Sciatic nerve (tissue), 2 donors: ENCODE measurements at places on chromosomes 7 and 10.

GRCh38 chr7:37970211-37970610, 49.8 kb downstream of the EPDR1 start:
- no peak for DNase-seq

DNA sequence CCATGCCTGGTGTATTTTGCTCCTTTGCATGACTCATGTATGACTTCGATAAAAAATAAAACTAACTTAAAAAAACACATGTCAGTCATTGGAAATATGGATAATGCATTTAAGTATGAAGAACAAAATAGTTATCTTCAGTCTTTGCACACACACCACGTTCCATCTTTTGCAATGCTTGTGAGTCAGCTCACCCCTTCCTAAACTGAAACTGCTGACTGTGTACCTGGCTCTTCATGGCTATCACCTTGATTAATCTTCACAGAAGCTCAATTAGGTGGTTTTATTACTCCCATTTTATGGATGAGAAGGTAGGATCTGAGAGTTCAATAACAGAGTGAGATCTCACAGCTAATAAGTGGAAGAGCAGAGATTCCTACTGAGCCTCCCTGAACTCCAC, 79.5 kb downstream of the CARD11 start:
- no peak for DNase-seq

DNA sequence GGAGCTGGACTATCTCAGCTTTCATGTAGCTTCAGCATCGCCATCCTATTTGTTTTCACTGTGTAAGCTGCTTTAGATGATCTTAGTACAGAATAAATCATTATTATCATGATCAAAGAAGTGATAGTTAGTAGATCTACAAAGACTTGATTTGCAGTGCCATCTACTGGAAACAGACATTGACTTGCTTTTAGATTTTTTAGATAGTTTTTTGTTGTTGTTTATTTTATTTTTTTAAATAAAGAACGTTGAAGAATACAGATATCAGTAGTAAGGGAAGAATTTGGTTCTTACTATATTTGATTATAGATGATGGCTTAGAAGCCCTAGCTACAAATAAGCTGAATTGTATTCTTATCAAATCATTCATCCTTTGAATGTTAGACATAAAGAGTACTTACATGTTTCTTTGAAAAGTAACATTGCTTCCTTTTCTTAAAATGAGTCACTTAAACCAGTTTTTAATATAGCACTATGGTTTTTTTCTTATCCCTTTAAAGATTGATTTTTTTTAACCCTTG, 6.3 kb upstream of the SFMBT2 start:
- DNase-seq = no peak

- no peak for DNase-seq
These were observed 43.9 kb upstream of the GSAP start for GRCh38 chr7:77460057-77460486.

DNA sequence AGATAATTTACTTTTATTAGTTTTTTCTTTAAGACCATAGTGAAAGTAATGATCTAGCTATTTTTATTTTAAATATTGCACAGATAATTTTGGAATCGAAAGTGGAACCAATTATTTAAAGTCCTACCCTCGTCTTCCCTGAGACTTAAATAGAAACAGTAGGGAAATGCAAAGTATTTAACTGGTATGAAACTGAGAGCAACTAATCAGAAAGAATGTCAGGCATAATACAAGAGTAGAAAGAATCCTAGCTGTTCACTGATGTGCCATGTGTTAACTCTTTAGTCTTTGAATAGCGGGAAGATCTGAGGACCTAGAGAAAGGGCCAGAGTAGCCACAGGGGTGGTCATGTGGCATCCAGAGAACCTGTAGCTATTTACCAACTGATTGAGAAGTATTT, 630.0 kb downstream of the NRG3 start:
- no peak for DNase-seq

DNA sequence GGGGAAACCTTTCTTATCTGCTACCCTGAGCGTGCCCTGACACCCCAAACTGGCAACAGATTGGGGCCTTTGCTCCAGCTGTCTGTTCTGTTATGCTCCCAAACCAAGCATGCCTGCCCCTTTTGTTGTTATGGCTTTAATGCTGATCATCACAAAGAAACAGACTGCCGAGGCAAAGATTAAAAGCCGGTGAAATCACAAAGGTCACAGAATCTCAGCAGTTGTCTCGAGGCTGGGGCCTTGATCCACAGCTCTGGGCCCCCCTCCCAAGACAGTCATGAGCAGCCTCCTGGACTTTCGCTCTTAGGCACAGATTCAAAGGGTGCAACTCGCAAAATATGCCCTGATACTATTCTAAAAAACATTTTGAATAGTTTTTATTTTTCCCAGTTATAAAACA, 65.6 kb downstream of the STRA8 start:
- DNase-seq = no peak

DNA sequence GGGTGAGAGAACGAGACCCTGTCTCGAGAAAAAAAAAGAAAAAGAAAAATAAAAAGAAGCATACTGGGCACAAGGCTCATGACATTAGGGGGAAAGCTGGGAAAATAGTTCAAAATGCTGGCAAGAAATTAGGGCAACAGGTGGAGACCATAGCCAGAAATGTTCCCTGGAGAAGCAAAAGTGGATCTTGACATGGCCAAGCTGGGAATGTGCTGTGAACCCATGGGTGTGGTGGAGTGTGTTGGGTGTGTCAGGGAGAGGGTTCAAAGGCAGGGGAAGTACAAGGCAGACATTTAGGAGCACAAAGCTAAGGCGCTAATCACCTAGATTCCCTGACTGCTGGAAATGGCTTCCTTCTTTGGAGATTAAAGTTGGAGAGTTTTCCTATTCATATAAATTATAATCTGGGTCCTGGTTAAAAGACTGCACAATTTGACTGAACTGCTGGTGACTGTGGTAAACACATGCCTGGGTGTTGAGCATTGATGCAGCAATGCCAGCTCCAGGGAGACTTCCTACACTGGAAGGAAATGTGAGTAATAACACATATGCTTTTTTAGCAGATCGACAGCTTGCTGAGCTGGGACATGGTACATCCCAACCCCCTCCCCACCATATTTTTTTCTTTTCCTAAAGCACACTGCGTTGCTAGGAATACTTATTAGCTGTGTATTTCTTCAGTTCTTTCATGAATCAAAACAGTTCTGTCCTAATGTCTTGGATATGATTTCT, 70.1 kb upstream of the ARHGAP21 start:
- no peak for DNase-seq

GRCh38 chr10:93075369-93076221, 1.9 kb downstream of the CYP26A1 start:
- DNase-seq = no peak

- DNase-seq = no peak
These were observed 59.4 kb upstream of the ASAH2 start for GRCh38 chr10:50310560-50311174.

- no peak for DNase-seq
These were observed 266.5 kb upstream of the HGF start for GRCh38 chr7:82036146-82036886.

DNA sequence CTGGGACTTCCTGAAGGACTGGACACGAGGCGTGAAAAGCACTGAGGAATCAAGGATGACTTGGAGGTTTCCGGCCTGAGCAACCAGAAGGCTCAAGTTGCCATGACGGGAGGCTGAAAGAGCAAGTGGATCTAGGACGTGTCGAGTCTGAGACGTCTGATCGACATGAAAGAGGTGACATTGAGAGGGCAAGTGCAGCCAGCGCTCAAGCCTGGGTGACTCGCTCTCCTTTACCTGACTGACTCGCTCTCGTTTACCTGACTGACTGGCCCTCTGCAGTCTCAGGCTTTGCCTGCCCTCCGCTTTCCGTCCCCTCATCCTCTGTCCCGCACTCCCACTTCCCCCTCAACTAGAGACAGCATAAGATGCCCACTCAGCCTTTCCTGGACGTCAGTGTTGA, 202.6 kb upstream of the FRMD4A start:
- DNase-seq = no peak

GRCh38 chr7:47458486-47458885, 123.4 kb downstream of the TNS3 start:
- DNase-seq = no peak

DNA sequence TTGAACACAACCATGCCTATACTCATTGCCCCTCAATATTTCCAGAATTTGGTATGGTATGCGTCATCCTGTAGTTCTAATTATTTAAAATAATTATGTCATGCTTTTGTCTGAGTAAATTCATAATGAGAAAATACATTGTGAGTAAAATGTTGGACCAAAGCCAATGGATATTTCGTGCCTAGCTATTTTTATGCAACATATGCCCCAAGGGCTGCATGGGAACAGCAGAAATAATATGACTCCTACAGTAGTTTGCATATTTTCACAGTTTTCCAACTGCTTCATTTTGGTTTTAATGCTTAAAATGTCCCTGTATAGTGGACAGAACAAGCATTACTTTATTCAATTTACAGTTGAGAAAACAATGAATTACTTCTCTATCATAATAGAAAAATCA, 1115.6 kb upstream of the GHITM start:
- DNase-seq = no peak

DNA sequence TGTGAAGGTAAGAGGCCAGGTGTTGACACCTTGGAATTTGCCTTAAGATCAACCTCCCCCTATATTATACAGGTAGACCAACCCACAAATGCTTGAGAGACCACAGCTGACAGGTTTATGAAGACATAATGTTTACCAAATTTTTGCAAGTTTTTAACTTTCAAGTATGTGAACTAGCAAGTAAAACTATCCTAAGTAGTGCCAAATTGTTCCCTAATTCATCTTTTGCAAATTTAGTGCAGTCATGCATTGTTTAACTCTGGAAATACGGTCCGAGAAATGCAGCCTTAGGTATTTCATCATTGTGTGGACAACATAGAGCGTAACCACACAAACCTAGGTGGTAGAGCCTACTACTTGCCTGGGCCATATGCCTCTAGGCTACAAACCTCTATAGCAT, 10.7 kb downstream of the UPP1 start:
- no peak for DNase-seq

GRCh38 chr7:139901056-139901795, 72.2 kb downstream of the TBXAS1 start:
- DNase-seq = no peak

GRCh38 chr10:71391701-71392100, 5.0 kb upstream of the CDH23 start:
- peak; percentile 17 for DNase-seq

- no peak for DNase-seq
These were observed 225.1 kb downstream of the DNAJB6 start for GRCh38 chr7:157561816-157562410.

DNA sequence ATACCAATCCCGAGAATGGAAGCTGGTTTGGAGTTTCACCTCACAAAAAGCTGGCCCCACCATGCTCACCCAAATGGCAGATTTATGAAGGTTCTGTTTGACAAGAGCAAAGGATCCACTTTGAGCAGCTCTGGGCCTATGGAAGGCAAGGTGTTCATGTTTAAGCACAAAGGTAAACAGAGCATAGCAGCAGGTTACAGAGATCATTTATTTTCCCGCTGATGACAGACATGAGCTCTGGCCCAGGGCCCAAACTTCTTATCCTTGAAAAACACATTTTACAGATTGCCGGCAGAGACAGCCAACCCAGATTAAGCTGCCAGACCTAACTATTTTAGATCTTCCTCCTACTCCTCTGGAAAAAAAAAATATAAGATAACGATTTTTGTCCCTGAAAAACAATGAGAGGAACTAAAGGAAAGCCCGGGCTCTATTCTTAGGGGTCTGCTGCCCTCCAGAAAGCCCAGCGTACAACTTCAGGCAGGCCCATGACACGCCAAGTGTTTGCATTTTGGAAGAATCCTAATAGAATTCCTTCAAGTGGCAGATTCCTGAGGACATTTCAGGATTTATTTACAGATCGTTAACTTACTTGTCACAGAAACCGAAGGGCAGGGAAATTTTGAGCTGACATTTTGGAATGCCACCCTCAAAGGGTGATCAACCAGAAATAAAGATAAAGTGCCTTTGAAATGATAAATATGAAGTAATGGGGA, 40.0 kb downstream of the SYPL1 start:
- no peak for DNase-seq

DNA sequence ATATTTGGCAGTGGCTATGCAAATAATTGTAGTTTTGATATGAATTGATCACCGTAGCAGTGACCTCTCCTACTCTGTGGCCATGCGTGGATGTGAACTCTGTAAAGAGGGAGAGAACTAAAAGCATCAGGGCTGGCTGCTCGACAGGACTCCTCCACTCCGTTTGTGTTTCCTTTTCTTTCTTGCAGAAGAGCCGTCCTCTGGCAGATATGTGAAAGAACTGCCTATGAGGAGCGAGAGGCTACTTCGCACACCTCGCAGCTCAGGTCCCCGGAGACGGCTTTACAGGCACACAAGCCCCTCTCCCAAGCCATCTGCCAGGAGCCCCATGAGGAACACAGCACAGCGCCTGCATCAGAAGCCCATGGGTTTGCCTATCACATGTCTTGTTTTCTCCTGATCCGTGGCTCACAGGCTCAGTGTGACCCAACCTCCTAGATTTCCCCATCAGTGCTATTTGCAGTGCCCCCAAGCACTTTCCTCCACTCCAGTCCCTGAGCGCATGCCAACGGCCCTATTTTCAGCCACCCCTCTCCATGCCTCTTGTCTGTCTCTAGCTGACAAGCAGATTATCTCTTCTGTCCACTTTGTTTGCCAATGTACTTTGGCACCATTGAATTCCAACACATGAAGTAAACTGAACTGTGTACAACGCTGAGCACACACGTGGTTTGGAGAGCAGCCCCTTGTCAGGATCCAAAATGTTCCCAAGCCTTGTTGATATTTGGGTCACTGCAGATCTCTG, 164.3 kb upstream of the AKR1E2 start:
- peak; percentile 63 for DNase-seq

- DNase-seq = no peak
These were observed 15.3 kb downstream of the CCM2 start for GRCh38 chr7:45015313-45015712.

- DNase-seq = no peak
These were observed 931.2 kb upstream of the KCND2 start for GRCh38 chr7:119341822-119342221.

DNA sequence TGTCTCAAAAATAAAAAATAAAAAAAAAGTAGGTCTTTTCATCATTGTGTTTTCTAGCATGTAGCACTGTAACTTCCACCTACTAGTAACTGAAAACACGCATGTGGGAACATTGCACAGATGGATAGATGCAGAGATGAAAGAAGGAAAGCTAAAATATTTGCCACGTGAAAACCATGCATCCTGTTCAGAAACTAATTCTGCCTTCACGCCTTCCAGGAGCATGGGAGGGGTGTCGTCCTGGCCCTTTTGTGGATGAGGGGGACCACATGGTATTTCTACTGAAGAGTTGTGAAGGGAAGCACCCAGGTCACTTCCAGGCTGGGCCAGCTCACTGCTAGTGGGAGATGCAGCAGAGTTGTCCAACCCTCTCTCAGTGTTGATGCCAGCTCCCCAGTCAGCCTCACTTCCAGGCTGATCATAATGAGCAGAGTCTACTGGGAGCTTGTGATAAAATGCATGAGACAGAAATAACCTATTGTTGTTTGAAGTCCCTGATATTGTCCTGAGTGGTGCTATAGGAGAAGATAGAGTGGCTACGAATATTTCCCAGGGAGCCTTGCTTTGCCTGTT, 287.1 kb upstream of the CELF2 start:
- no peak for DNase-seq

GRCh38 chr7:116290740-116291139, 80.4 kb downstream of the TES start:
- no peak for DNase-seq
